Brain pericyte (primary cell): ENCODE measurements at places on chromosomes 6 and 20.

DNA sequence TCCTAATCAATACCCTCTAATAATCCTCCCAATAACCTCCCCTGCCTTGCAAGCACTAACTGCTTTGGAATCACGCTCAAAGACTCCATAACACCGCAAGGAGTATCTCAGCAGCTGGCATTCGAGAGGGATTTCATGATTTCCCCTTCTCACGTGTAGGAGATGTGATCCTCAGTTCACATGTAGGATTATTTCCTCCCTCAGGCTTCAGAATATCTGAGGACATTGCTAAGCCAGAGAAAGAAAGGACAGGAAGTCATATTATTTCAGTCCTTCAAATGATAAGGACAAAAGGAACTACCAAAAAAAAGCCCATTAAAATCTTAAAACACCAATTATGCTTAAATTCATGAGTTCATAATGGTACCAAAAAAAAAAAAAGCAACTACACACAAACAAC, 122.9 kb downstream of the NFATC2 start:
- DNase-seq, result no peak

DNA sequence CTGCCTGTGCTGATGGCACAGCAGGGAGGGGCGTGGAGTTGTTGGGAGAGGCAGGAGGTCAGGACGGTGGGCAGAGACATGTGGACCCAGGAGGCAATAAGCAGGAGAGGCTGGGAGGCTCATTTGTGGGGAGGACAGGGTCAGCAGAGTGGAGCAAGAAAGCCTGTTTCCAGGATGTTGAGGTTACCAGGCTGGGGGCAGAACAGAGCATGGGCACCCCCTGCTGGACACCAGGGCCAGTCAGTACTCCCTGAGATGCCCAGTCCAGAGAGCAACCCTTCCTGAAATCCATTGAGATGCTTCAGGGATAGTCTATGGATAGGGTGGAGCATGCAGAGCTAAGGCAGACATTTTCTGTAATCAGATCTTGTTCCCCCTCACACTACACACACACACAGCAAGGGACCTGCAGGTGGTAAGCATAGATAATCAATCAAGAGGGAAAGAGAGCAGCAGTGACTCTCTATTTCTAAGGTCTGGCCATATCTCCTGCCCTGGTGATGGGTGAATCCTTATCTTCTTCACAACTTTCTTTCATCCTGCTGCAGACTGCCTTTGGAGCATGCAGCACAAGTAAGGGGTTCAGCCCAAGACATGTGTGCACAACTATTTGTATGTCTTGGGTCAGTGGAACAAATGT, 41.7 kb downstream of the MOCS1 start:
- DNase-seq, result peak; percentile 30

GRCh38 chr6:1231941-1232340, 80.0 kb upstream of the FOXQ1 start:
- no peak for DNase-seq

GRCh38 chr20:14724468-14724867, 387.1 kb upstream of the FLRT3 start:
- DNase-seq, result no peak

DNA sequence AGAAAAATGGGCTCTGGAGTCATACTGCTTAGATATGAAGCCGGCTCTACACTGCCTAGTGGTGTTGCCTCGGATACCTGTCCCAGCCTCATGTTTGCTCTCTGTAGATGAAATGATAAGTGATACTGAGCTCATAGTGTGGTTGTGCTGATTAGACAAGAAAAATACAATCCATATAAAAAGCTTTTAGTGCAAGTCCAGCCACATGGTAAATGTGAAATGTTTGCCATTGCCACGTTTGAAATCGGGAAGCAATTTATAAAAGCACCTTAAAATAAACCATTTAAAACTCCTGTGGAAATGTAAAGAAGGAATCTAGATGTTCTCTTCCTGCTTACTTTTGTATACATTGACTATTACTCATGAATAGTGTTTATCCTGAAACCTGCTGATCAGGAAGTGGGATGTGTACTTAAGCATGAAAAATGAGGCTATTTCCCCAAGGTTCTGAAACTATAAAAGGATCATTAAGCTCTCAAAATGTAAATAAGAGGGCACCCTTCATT, 13.1 kb upstream of the PBOV1 start:
- DNase-seq, result no peak
